ENCODE measurements at places on chromosomes 2 and 18. TPM values are rescaled to one million over a fixed set of nuclear protein-coding genes. Genes with fewer than 3 reads are reported as not detected.

CCDC141 gene
- under 0.01 TPM for total RNA-seq

TRIM54 gene
- total RNA-seq = not detected

SNX17 gene
- total RNA-seq = 134 TPM

SLC38A11 gene
- total RNA-seq = not detected

NR4A2 gene
- not detected for total RNA-seq

CD226 gene
- 0.23 TPM for total RNA-seq
